ENCODE measurements at places on chromosomes 16 and 17.
A peak's percentile ranks its signal among the peaks of the same experiment; 100 is the strongest.

- DNase-seq, result no peak
Observed at GRCh38 chr16:84827897-84828296, 8.1 kb downstream of the CRISPLD2 start.

DNA sequence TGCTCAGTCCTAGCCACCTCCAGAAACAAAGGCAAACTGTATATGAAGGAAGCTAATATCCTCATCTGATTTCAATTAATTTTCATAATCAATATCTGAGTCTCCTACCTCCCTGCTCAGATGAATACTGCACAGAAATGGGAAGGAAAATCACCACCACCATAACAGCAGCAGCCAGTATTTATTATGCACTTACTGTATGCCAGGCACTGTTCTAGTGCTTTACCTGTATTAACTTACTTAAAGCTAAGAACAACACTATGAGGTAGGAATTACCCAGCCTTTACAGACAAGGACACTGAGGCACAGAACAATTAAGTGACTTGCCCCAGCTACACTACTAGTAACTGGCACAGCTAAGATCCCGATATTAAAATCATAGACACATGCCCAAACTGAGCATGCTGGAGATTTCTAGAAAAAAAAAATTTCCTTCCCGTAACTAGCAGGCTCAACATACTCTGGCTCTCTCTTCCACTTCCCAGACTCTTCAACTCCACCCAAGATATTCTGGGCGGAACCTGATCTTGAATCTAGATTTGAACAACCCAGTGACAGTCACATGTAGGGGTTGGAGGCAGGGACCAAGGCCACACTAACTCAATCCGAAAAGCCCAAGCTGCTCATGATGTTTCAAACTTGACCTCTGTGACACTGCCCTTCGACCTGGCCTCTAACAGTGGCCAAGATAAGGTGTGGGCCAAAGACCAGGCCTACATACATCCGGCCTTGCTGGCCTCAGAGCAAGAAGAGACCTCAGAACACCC lies 3.9 kb downstream of the TRIM25 start:
- no peak for DNase-seq

DNA sequence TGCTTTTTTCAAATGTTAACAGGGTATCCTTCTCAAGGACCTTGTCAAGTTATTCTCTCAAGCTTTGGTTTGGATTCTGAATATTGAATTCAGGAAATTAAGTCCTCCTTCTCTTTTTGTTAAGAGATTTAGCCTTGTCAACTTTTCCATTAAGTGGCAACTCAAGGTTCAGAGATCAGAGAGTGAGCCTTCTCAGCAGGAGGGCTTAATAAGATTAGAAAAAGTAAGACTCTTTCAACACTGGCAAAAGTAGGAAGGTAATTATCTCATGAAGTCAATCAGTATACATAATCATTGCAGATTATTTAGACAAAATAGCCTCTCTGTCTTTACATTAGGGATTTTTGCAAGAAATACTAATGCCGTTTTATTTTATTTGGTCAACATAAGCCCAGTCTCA lies 330.7 kb downstream of the KIF2B start:
- no peak for DNase-seq

DNA sequence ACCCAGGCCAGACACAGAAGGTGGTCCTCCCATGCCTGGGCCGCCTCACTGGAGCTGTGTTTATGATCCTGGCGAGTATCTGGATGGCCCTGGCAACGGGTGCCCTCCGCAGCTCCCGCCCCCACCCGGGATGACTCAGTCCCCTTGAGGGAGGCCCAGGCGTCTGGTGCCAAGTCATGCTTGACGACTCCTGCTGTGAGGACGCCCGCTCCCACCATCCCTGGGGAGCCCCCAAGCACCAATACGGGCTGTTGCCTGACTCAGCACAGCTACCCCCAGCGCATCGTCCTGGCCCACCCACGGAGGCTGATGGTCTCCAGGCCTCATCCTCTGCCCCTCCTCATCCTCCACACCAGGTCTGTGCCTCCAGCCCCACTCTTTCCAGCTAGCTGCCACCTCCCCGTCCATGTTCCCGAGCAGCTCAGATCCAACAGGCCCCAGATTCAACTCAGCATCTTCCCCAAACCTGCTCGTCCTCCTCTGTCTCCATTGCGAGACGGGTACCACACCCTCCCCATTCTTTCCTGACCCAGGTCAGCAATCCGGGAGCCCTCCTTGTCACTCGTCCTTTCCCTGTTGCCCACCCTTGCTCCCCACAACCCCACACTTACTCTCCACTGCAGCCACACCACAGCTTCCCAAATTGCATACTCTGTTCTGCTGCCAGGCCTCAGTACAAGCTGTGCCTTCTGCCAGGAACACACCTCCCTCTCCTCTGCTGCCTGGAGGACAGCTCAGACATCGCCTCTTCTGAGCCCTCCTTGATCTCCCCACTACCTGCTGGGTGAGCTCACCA lies 2.6 kb downstream of the CAMKK1 start:
- DNase-seq, result no peak

DNA sequence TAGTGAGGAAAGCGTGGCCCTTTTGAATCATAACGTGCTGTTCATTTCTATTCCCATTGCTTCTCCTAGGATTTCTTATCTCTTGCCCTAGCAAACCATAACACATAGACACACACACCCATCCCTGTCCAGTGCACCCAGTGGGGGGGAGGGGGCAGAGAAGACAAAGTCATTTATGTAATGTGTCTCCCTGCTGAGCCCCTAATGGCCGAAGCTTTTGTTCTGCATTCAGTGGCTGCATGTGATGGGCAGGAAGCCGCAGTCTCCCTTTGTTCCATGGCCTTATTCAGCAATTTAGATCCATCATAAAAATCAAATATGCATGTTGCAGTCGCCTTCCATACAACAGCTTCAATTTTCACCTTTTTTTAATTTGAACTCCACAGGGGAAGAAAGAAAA lies 325.4 kb downstream of the ZFHX3 start:
- DNase-seq, result peak; percentile 15

DNA sequence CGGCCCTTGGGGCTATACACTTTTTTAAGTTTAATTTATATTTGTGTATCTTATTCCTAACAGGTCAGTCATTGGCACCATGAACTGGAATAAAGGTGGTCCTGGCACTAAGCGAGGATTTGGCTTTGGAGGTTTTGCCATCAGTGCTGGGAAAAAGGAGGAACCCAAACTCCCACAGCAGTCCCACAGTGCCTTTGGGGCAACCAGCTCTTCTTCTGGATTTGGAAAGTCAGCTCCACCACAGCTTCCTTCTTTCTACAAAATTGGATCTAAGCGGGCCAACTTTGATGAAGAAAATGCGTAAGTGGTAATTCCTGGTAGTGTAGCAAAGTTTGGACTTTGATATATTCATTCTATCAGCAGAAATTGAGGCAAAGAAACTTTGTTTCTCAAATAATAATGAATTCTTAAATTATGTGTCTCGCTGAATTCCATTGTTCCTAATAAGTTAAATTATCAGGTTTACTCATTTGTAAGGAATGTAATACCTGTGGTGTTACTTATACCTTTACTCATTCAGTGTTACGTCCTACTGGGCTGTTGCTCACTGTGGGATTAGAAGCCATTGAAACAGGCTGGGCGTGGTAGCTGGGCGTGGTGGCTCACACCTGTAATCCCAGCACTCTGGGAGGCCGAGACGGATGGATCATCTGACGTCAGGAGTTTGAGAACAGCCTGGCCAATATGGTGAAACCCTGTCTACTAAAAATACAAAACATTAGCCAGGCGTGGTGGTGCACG lies 13.2 kb downstream of the DDX42 start:
- no peak for DNase-seq

DNA sequence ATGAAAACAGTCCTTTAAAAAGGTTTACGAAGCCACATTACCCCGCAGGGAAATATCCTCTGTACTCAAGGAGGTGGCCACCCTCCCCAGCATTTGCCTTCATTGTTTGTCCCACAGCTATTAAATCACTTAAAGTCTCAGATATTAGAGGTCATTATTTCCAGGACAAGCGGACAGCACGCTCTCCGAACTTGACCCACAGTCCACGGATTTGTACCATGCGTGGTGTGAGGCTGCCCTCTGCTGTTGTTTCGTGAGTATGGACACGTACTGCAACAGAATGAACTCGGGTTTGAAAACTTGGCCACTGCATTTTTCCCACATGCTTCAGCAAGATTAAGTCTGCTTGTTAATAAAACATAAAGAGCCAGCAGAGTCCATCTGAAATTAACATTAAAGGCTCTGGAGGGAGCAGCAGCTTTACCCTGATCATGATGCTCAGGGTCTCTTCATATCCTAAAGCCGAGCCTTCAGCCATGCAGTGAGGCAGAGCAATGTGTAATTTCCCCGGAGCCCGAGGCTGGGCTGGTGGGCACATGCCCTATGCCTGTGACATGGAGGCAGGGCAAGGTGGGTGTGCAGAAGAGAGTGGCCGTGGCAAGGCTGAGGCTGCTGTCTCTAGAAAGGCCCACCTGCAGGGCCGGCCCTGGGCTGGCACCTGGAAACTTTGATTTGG lies 19.7 kb downstream of the MEAK7 start:
- peak; percentile 85 for DNase-seq

GRCh38 chr17:13114601-13115031 lies 96.8 kb upstream of the ELAC2 start:
- peak; percentile 2 for DNase-seq

DNA sequence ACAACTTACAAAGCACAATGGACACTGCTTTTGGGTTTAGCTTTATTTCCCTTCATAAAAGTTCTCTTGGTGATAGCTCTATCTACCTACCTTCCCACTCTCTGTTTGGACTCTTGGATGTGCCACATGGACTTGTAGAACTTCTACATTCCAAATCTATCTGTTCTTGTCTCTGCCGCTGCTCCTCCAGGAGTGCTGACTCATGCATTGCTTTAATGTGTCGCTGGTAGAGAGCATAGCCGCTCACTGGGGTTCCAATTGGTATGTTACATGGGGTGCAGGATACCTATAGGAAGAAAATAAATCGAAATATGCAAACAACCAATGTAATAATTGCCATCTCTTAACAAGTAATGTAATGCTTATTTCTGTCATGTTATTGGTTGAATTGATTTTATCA lies 92.1 kb downstream of the TTC19 start:
- DNase-seq, result no peak

GRCh38 chr16:28882551-28883160 lies 4.4 kb downstream of the ATP2A1 start:
- no peak for DNase-seq

- DNase-seq, result peak; percentile 60
Observed at GRCh38 chr17:37111329-37111728, 162.6 kb downstream of the AATF start.

DNA sequence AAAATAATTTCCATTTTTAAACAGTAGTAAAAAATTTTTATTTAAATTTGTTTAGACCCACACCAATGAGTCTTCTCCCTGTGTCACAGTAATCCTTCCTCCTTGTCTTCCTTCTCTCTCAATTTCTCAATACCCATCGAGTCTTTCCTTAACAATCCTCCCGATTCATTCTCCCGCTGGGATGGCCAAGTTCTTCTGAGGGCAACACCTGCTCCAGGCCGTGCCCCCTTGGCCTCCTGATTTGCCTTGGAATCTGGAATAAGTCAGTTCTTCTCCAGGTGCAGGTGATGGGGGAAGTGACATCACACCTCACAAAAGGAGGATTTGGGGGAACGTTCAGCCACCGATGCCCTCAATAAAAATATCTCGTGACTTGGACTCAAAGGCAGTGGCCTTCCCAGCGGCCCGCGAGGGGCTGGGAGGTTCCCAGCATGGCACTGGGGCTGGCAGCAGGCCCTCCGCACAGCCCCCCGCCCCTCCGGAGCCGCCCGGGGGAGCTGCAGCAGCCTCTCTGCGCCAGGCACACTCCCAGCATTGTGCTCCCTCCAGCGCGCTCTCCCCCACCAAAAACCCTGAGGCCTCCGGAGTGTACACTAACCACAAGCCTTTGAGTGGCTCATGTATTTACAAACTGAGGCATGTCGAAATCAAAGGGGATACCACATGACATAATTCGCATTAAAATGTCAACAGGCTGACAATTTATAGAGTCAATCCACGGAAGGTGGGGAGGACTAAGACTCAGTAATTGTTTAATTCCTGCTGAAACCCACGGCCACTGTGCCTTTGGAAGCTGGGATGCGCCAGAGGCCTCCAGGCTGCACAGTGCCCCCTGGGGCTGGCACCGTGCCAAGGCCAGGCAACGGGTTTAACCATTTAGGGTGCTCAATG lies 120.5 kb downstream of the ZFHX3 start:
- DNase-seq, result no peak

GRCh38 chr17:12133183-12133582 lies 112.5 kb downstream of the MAP2K4 start:
- no peak for DNase-seq

- DNase-seq, result no peak
Observed at GRCh38 chr17:58974354-58974753, 132.3 kb downstream of the TRIM37 start.
